ENCODE measurements at places on chromosomes 16 and 17.

DNA sequence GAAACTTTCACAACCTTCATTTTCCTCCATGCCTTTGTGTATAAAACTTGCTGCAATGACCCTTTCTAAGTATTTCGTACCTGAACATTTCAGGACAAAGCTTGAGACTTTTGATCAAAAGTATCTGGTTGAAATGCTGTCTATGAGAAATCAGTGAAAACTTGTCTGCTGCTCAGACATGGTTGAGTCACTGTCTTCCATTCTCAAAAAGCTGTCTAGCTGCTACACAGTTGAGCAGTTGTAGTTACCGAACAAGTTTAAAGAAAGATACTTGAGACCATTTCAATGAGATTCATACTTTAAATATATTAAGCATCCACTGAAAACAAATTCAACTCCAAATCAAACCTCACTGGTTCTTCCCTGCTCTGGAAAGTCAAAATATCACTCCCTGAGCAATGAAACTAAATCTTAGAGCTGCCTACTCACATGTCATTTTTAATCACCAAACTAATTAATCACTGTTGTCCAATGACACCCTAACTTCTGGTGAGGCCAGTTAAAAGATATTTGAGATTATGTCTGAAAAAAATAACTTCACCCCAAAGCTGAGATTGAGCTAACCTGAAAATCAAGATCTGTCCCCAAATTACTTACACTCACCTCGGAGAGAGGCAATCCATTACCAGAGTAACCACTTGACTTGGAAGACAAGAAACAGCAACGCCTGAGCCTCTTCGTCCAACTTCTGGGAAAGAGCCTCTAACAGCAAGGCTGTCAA lies 488 bp downstream of the TMEM100 start:
- no peak for DNase-seq

GRCh38 chr17:71360301-71360700 lies 760.5 kb upstream of the SOX9 start:
- no peak for DNase-seq

- no peak for DNase-seq
Measured at GRCh38 chr17:17575360-17576251, 15.9 kb downstream of the PEMT start.

GRCh38 chr17:42979511-42980273 lies at the start of gene PTGES3L:
Gene PTGES3L, minus strand, starts transcription at chr17:42980080. Its CDS starts 27 bp downstream, at chr17:42980053.
- peak; percentile 44 for DNase-seq

DNA sequence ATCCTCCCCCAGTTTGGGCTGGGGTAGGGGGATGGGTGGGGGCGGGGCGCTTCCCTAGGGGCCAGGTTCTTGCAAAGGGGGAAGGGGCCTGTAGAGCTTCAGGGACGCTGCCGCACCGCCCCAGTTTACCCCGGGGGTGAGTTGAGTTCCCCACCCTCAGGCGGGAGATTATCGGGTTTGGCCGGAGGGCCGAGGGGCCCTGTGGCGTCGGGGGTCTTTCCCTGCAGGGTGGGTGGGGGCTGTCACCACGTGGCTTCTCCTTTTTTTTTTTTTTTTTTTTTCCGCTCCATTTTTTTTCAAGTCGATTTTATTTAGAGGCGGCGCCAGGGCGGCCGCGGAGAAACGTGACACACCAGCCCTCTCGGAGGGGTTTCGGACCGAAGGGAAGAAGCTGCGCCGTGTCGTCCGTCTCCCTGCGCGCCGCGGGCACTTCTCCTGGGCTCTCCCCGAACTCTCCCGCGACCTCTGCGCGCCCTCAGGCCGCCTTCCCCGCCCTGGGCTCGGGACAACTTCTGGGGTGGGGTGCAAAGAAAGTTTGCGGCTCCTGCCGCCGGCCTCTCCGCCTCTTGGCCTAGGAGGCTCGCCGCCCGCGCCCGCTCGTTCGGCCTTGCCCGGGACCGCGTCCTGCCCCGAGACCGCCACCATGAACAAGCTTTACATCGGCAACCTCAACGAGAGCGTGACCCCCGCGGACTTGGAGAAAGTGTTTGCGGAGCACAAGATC lies at the start of gene IGF2BP1:
TSS of gene IGF2BP1 (plus strand) at position 283 of the 724 bp plus-strand sequence. CDS start at position 644, 361 bp downstream.
- DNase-seq = no peak

DNA sequence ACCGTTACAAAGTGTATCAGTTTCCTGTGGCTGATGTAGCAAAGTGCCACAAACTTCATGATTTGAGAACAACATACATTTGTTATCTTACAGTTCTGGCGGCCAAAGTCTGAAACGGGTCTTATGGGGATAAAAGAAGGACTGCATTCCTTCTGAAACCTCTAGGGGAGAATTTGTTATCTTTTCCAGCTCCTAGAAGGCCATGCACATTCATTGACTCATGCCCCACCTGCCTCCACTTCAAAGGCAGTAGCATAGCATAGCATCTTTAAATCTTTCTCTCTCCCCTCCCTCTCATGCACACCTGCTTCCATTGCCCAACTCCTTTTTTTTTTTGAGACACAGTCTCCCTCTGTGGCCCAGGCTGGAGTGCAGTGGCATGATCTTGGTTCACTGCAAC lies 190.7 kb upstream of the DYNLRB2 start:
- DNase-seq = no peak

Measured in renal pelvis (tissue), 12 donors.